ENCODE measurements at places on chromosomes 2 and 18.

DNA sequence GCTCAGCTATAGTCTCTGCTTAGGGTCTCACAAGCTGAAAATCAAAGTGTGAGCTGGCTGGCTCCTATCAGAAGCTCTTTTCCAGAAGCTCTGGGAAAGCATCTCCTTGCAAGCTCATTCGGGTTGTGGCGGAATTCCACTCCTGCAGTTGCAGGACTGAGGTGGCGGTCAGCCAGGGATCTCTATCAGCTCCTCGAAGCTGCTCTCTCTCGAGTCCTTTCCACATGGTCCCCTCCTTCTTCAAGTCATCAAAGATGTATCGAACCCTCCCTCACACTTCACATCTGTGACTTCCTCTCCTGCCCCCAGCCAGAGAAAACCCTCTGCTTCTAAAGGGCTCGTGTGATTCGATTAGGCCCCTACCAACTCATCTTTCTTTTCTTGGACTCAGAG lies 141.7 kb downstream of the ZFP36L2 start:
- DNase-seq = no peak

DNA sequence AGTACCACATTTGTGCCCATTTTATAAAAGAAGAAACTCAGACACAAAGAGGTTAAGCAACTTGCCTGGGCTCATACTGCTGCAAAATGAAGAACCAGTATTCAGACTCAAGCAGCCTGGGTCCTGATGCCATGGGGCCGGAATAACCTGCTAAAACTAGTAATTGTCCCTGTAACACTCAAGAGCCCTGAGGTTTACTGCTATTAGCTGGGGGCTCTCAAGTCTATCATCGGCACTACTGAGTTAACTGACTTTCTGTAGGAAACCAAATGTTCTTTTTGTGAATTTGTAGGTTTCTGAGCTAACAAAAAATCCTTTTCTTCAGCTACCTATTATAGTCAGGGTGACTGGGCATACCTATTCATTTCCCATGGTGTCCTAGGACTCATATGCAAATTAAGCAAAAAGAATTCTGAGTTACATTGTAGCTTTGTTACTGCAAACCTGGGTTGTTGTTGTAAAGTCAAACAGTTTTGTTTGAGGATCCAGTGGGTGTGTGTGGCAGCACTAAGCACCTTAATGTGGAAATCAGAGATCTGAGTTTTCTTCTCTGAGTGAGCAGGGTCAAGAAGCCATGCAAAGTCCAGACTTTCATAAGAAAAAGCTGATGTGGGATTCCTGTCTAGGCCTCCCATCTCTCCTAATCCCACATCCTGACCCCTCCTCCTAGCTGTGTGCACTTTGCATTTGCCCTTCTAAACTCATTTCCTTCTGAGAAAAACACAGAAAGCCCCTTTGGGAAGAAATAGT lies 72.4 kb upstream of the TNP1 start:
- no peak for DNase-seq

- DNase-seq = no peak
Observed at GRCh38 chr18:78168526-78168925, 811.1 kb upstream of the SALL3 start.

DNA sequence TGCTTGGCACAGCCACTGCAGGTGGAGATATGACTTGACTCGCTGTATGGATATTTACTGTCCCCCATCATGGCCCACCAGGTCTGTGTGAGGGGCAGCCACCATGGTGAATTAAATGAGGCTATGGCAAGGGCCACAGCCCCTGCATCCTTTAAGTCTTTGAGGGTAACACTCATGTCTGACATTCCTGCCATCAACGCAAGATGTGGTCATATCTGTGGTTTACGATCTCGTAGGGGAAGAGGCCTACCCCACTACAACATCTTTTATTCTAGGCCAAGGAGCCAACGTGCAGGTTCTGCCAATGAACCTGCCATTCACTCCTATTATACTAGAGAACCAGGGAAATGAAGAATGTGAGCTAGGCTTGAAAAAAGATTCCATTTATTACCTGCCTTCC lies 381.6 kb upstream of the ID2 start:
- no peak for DNase-seq

GRCh38 chr2:41972819-41973218 lies 75.0 kb upstream of the PKDCC start:
- DNase-seq = no peak

DNA sequence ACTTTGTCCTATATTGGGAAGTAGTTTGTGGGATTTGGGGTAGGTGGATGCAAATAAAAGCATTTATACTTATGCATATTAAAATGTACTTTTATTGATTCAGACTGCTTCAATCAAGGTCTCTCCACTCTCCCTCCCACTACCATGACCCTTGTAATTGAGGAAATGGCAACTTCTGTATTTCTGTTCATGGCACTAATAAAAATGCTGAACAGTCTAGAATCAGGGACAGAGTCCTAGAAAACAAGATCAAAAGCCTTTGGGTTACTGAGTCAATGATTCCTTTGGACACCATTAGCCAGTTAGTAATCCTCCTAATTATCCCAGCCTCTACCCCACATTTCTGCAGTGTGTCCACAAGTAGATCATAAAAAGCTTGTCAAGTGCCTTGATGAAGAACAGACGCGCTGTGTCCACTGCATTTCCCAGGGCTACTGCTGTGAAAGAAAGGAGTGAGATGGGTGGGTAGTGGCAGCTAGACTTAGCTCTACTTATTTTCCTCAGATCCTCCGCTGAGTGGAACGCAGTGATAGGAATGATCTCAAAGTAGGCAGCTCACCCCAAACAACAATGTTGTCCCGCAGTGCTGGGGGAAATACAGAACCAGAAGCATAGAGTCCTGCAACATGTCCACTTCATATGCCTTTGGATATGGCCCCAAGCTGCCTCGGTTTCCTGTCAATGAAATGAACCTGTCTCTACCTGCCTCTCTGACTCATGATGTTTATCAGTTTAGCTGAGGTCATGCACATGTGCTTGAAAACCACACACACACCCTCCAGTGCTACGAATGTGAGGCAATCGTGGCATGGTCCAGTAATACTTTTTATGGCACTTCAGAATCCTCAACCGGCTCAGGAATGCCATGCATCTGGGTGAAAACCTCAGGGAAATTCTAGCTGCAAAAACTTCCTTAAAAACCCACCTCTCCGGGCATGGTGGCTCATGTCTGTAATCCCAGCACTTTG lies 115.5 kb downstream of the COL6A3 start:
- DNase-seq = peak; percentile 73

- no peak for DNase-seq
Observed at GRCh38 chr2:164697688-164698461, 76.6 kb upstream of the GRB14 start.

- DNase-seq = no peak
Observed at GRCh38 chr2:204480676-204481075, 64.6 kb upstream of the PARD3B start.

- DNase-seq = peak; percentile 6
Observed at GRCh38 chr2:237345891-237346640, 67.9 kb downstream of the COL6A3 start.
